ENCODE measurements at places on chromosomes 6 and 20. TPM values are rescaled to one million over a fixed set of nuclear protein-coding genes. Genes with fewer than 3 reads are reported as not detected.

TMC2 gene
- polyA plus RNA-seq, result not detected

- no peak for DNase-seq
These were observed 892.5 kb upstream of the EYS start for GRCh38 chr6:66599541-66599940.

DNA sequence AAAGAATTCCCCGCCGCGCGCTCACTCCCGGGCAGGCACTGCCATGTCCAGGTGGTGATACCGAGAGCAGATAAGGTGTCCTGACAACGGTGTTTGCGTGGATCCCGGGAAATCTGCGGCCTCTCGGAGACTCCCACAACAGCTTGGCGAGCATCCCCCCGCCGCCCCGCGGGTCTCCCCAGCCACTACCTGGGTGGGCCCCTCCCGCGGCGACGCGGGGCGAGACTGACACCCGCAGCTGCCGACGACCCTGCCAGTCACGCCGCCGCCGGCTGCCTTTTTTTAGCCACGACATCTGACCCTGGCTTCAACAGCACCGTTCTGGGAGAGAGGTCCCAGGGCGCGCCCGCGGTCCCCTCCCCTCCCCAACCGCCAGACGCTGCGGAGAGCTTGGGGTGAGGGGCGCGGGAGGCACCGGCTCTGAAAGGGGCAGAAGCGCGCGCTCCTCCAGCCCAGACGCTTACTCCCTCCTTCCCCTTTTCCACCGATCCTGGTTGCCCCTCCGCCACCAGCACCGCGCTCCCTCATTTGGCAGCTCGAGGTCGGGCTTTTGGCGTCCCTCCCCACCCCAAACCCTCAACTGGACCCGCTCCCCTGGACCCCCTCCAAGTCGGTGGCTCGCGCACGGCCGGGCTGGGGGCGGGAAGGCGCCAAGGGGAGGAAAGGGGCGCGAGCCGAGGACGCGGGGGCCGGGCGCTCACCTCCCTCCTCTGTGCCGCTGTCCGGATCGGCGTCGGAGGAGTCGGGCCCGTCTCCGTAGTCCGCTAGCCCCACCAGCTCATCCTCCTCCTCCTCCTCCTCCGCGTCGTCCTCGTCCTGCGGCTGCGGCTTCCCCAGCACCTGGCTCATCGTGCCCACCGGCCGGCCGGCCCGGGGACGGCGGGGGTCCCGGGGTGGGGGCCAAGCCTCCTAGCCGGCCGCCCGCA is 665 bp downstream of the RRAGD start:
- peak; percentile 80 for DNase-seq

PLN gene
- polyA plus RNA-seq, result not detected

SLC2A10 gene
- 14.1 TPM for polyA plus RNA-seq

DNA sequence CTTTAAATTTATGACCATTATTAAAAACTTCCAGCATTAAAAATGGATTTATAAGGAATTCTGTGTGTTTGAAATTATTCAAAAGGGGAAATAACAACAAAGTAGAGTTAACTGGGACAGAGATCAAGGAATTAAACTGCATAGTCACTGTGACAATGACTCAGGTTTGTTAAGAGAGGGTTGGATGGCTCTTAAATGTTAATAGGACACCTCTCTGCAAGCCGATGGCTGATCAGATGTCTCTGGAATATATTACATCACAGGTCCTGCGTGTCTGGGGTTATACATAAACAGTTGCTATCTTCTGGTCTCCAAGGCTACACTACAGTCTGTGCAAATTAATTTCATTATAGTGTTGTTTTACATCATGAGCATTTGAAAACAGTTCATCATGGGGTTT is 574.3 kb downstream of the COL12A1 start:
- DNase-seq, result no peak
